Naive thymus-derived CD8-positive, alpha-beta T cell (primary cell): ENCODE measurements at places on chromosomes 5 and 9. TPM values are rescaled to one million over a fixed set of nuclear protein-coding genes. Genes with fewer than 3 reads are reported as not detected.

SLC35A4 gene
- total RNA-seq: 58.3 TPM

- no peak for DNase-seq
Measured at GRCh38 chr5:134844252-134844651, 1.5 kb upstream of the C5orf24 start.

PLEKHG4B gene
- not detected for total RNA-seq

TRPM6 gene
- total RNA-seq: not detected

- DNase-seq: no peak
Measured at GRCh38 chr5:176473335-176474006, 25.3 kb downstream of the FAF2 start.

CSF1R gene
- total RNA-seq: 1.5 TPM
